ENCODE measurements at places on chromosomes 11 and 22.

GRCh38 chr11:69240332-69241074 lies 53.5 kb upstream of the MYEOV start:
- DNase-seq: no peak

DNA sequence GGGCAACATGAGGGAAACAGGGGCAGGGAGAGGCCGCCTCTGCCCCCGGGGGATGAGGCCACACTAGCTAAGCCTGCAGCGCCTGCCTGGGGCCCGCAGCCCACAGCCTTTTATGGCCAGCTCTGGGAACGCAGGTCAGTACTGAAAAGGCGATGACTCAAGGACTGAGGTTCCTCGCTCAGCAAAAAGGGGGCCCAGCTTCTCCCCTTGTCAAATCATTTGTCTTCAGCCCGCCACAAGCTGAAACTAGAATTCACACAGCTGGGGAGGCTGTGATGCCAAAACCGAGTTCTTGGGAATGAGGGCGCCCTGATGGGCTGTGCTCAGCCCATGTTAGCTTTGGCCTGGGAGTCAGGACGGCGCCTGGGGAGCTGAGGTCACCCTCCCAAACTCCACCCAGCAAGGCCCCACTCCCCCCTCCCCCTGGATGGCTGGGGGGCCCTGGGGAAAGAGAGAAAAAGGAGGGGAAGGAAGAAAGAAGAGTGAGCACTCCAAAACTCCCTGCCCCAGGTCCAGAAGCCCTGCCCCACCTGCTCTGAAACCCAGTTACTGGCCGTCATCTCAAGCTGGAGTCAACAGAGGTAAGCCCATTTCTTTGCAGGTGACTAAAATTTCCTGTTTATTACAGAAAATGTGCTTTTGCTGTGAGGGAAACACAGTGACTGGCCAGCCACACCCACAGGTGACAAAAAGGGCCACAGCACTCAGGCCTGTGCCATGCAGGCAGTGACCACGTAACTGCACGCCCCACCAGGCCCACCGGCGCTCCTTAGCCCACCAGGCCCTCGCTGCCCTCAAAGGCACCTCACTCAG lies 13.7 kb downstream of the EHD1 start:
- no peak for DNase-seq

GRCh38 chr11:104060820-104061219 lies 24.4 kb downstream of the DDI1 start:
- DNase-seq: no peak

- no peak for DNase-seq
These were observed 21.1 kb downstream of the MRGPRD start for GRCh38 chr11:68959465-68960293.

GRCh38 chr22:40401981-40402406 lies 31.6 kb downstream of the SGSM3 start:
- DNase-seq: no peak

- DNase-seq: no peak
These were observed 23.3 kb upstream of the FAR1 start for GRCh38 chr11:13644997-13645687.

GRCh38 chr11:65315204-65315865 lies 669 bp downstream of the CDC42EP2 start:
- peak; percentile 72 for DNase-seq
